ENCODE measurements at places on chromosomes 12 and 14.
A peak's percentile ranks its signal among the peaks of the same experiment; 100 is the strongest.

DNA sequence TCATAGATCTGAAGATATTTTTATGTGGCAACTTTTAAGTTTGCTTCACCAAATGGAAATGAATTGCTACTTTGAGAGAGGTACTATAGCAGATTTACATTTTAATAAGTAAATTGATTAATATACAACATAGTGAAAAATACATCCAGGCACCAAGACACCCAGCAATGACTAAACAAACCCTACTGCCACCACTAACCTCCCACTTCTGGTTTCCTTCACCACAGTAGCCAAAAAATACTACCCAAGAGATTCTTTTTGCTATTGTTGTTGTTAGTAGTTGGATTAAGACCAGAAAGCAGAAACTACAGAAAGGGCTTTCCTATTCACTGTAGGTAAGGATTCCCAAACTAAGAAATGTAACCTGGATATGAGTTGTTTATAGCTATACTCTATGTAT, 54.1 kb downstream of the COCH start:
- no peak for DNase-seq

GRCh38 chr14:93714605-93715004, 73.7 kb downstream of the PRIMA1 start:
- DNase-seq = no peak

- DNase-seq = no peak
Observed at GRCh38 chr14:34732802-34733201, 18.4 kb upstream of the CFL2 start.

GRCh38 chr14:89721956-89722355, 232.6 kb downstream of the EFCAB11 start:
- no peak for DNase-seq

DNA sequence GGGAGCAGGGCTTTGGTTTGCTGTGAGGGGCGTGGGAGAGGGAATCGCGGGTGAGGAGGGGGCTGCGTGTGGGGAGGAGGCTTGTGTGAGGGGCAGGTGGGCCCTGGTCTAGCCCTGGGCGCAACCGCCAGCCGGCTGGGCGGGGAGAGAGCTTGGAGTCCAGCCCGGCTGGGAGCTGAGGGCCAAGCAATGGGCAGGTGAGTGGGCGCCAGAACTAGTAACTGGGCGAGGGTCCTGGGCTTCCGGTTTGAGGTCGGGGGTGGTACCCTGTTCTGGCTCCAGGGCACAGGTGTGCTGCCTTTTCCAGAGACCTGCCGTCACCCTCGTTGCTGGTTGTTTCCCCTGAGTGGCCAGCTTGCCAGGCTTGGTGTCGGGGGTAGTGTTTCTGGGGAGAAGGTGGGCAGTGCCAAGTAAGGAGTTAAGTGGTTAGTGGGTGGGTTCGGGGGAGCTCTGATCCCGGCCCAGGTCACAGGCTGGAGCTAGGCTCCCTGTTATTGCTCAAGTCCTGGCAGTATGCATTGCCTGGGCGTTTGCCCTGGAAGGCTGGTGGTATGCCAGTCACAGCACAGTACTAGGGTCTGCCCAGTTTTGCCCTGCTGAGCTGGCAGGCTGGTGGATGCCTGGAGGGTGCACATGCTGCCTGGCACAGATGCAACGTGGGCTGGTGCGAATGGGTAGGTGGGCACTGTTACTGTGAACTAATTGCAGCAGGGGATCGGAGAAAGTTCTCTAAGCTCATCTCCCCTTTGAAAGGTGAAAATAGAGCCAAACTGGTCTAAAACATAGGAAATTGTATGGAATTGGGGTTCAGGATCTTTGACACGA, 683 bp downstream of the CIPC start:
- DNase-seq = peak; percentile 29

DNA sequence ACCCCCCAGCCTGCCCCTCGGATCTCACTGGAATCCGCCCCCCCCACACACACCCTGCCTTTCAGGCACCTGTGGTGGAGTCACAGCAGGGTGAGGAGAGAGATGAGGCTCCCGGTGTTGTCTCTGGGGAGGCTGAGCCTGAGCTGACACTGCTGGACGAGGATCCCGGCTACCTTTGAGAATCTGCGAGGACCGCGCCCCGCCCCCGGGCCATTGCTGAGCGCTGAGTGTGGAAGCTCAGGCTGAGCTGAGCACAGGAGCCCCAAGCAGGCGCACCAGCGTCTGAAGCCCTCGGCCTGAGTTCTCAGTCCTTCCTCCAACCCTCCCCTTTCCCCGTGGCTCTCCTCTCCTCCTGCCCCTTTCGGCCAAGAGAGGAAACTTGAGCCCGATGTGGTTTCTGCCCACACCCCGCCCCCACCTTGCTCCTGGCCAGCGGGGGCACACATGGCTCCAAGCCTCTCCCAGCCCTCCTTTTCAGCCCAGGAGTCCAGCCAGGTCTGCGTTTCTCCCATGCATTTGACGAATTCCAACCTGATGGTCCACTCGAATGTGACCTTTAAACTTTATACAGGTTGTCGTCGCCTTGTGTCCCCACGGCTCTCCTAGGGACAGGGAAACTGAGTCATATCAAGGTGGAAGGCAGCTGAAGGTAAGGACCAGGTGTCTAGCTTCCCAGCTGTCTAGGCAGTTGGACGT, at the start of gene NFE2:
Gene NFE2 (minus strand): TSS at position 284 of the 696 bp plus-strand sequence. CDS start 5,767 bp downstream, outside the sequence.
- DNase-seq = peak; percentile 50

DNA sequence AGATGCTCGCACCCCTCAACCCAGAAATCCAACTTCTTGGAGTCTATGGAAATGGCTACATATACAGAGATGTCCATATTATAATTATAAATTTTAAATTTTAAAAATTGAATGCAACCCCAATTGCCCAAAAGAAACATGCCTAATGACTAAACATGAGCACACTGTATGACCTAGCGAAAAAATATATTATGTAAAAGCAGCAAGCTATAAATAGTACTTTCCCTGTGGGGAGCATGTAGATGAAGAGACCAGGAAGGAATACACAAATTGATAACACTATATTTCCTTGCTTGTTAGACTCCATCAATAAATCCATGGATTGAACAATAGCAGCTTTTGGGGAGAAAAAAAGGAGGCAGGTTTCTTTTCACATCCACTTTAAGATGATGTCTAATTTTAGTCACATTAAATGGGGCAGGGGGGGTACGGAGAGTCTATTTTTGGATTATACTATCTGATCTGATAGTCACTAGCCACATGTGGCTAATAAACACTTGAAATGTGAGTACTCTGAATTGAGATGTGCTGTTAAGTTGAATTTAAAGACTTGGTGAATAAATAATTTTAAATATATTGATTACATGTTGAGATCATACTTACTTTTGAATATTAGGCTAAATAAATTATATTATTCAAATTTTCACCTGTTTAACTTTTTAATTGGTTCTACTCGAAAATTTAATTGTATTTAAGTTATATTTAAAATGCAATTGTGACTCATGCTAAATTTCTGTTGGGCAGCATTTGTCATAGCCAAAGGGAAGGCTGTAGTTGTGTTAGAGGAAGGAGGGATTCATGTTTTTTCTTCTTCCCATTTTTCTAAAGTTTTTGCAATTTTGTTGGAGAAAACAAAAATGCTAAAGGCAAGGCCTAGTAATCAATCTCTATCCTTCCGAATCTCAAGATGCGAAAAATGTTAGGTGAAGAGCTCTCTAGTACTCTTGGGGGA, 17.5 kb downstream of the MAX start:
- no peak for DNase-seq

DNA sequence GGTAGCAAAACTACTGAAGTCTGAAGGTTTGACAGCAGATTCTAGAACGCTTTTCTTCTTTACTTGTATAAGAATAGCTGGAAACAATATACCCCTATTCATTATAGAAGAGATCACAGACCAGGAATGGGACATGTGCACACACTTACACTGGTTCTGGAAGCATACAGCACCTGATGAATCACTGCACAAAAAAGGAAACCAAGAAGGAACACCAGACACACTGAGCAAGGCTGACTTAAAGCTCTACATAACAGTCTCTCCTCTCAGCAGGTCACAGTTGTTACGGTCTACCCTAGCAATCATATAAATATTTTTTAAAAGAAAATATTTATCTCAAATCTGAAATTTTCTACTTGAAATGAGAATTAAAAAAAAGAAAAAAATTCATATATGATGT, 13.5 kb downstream of the ATP2B1 start:
- no peak for DNase-seq

DNA sequence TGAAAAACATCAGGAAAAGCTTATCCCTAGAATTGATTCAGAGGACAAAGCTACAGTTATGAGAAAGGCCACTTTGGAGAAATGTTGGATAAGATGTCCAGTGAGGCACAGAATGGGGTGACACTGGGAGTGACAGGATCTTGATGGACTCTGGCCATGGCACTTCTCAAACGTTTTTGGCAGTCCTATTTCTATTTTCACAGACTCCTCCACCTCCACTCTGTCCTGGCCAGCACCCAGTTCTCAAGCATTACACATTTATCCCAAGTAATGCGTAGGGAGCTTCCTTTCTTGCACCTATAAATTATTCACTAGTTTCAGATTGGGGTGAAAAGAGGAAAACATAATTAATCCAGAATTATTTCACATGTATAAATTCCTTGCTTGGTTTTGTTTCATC, 727.3 kb downstream of the NRXN3 start:
- DNase-seq = no peak

- no peak for DNase-seq
Observed at GRCh38 chr12:42407306-42407705, 81.3 kb downstream of the PPHLN1 start.

- no peak for DNase-seq
Observed at GRCh38 chr12:106600503-106600902, 17.7 kb downstream of the RFX4 start.

GRCh38 chr14:93785423-93785822, 2.9 kb downstream of the PRIMA1 start:
- no peak for DNase-seq

GRCh38 chr12:128026696-128027574, 240.0 kb upstream of the TMEM132C start:
- no peak for DNase-seq

GRCh38 chr14:70283156-70283555, 76.3 kb downstream of the COX16 start:
- no peak for DNase-seq

DNA sequence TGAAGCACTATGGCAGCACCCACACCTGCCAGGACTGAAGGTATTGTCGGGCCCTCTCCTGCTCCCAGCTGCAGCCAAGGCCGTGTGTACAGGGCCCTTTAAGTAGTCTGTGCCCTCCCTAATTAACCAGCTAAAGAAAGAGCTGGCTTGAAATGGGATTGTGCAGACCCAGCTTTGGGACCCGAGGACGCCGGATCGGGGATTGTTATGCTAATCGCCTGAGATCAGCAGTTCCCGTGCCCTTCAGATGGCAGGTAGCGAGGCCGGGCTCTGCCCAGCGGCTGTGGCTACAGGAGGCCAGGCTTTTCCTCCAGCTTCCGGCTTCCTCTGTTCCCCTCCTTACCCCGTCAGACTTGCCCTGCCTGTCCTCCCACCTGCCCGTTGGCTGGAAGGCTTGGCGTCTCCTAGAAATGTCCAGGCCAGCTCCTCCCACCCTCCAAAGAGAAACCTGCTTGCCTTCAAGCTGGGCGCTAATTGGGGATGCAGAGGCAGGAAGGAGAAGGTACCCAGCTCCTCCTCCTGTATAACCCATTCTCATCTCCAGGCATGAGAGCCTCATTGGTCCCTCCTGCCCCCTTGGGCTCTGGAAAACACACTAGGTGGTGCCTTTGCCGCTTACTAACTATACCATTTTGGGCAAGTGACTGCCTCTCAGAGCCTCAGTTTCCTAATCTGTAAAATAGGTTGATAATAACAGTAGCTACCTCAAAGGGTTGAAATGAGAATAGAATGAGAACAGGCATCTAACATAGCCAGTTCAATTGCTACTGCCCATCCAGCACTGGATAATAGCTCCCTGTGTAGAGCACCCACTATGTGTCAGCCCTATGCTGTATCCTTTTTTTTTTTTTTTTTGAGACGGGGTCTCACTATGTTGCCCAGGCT, 25.8 kb upstream of the MSI1 start:
- no peak for DNase-seq

DNA sequence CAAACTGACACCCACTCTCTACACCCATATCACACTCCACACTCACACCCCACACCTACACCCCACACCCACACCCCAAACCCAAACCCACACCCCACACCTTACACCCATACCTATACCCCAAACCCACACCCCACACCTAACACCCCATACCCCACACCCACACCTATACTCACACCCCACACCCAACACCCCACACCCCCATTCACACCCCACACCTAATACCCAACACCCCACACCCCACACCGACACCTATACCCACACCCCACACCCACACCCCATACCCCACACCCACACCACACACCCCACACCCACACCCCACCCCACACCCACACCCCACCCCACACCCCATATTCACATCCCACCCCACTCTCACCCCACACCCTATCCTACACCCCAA, 38.5 kb downstream of the TMEM120B start:
- DNase-seq = no peak

GRCh38 chr12:15829255-15829654, 40.1 kb upstream of the EPS8 start:
- DNase-seq = no peak

GRCh38 chr14:55240526-55241178, 30.6 kb upstream of the FBXO34 start:
- no peak for DNase-seq

- DNase-seq = no peak
Observed at GRCh38 chr12:4109826-4110225, 163.7 kb upstream of the CCND2 start.

DNA sequence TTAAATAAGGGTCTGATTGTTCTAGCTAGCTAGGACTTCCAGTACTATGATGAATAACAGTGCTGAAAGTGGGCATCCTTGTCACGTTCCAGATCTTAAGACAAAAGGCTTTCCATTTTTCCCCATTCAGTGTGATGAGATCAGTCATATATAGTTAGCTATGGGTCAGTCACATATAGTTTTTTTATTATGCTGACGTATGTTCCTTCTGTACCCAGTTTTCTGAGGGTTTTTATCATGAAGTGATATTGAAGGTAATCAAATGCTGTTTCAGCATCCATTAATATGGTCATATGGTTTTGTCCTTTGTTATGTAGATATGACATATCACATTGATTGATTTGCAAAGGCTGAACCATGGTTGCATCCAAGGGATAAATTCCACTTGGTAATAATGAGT, 800.1 kb upstream of the FBXO33 start:
- DNase-seq = no peak

- DNase-seq = no peak
Observed at GRCh38 chr12:95870897-95871296, 12.1 kb downstream of the SNRPF start.

DNA sequence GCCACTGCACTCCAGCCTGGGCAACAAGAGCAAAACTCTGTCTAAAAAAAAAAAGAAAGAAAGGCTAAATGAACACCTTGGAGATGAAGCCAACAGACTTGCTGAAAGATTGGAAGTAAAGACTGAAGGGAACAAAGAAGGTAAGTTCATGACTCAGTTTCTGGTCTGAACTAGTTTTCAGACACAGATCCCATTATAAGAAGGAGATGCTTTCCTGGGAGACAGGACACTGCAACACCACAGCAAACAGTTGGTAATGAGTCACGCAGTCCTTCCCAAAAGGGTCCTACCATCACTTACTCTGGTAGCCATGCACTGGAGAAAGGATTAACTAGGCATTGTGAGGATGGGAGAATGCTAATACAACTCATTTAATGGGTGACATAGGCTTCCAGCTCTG, 97.2 kb downstream of the SSPN start:
- no peak for DNase-seq
